SJSA1 (cell line): ENCODE measurements at places on chromosomes 1 and 21. TPM values are rescaled to one million over a fixed set of nuclear protein-coding genes. Genes with fewer than 3 reads are reported as not detected.

IPO13 gene
- total RNA-seq, result 14.3 and 25.8 TPM in 2 replicates

GRCh38 chr1:89125240-89125912, 538 bp downstream of the GBP2 start:
- no peak for DNase-seq

SELENBP1 gene
- total RNA-seq, result 21.6 and 31.1 TPM in 2 replicates

DNA sequence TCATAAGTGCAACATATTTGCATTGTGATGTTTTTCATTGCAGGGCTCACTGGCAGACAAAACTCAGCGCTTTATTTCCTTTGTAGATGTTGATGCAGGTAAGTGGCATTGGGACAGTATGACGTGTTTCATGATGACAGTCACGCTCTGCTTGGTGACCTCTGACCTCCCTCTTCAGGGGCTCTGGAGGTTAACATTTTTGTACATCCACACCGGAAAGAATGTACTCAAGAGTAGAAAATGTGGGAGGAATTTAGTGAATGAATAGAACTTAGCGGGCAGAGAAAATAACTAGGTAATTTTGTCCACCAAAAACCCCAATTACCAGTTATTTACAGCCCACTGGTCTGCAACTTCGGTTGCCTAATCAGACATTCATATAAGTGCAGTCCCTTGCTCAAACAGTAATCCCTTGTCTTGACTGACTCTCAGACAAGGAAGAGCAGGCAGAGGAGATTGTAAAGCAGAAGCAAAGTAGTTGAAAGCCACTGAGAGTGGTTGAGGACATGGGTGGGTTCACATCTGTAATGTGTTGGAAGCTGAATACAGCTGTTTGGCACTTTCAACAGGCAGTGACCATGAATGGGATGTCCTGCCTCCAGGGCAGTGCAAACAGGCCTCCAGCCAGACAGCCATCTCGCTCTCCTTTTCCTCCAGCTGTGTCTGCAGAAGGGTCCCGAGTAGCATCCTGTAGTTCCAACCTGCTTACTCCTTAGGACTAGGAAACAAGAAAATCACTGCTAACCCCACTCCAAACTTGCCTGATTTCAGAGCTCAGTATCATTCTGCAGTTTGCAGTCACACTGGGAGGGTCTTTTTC, 188.9 kb downstream of the NRIP1 start:
- no peak for DNase-seq

DNA sequence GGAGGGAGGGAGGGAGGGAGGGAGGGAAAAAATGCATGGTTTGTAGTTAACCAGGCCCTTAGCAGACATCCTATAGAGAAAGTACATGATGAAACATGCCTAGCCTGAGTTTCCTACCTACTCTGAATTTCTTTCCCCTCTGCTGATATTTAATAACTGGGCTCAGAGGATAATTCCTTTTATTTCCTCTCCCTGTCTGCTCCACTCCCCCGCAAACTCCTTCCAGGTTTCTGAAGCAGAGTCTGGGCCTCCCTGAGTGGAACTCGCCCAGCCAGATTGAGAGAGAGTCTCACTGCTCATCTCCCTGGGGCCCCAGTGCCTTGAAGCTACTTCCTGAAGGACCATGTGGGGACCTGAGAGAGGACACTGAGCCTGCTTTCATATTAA, 111.9 kb upstream of the SLC44A3 start:
- DNase-seq, result no peak

DNA sequence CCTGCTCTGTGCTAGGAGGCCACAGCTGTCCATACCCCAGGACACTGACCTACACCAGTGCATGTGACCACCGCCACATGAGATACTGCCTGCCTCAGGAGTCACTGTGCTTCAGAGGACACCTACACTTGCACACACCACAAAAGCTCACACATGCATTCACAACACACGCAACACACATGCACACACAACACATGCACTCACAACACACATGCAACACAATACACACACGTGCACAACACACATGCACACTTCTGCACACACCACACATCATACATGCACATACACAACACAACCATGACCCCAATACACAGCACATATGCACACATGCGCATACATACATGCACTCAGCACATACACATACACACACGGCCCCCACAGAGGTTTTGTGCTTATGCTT, 28.7 kb upstream of the BACE2 start:
- DNase-seq, result no peak

DNA sequence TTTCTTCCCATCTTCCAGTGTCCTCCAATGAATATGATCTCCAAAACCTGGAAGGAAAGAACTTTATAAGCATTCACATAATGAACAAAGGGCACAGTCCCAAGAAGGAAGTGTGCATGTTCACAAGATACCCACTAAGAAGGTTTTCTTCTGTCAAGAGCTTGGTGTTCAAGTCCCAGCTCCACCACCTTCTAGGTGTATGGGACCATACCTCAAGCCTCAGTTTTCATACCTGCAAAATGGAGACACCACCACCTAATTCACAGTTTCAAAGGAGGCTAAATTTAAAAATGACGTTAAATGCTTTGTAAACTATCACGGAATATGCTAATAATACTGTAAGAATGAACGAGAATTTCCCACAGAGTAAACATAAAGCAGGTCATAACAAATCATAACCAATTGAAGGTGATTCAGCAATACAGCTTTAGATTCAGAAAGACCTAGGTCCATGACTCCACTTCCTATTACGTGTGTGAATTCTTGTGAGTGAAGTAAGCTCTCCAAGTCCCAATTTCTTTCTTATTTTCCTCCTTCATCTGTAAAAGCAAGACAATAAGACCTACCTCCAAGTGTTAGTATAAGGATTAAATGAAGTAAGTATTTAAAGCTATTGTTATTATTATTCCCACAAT, 8.1 kb upstream of the KTI12 start:
- DNase-seq, result no peak

PBX1 gene
- 16.6 and 18.5 TPM in 2 replicates for total RNA-seq

DNA sequence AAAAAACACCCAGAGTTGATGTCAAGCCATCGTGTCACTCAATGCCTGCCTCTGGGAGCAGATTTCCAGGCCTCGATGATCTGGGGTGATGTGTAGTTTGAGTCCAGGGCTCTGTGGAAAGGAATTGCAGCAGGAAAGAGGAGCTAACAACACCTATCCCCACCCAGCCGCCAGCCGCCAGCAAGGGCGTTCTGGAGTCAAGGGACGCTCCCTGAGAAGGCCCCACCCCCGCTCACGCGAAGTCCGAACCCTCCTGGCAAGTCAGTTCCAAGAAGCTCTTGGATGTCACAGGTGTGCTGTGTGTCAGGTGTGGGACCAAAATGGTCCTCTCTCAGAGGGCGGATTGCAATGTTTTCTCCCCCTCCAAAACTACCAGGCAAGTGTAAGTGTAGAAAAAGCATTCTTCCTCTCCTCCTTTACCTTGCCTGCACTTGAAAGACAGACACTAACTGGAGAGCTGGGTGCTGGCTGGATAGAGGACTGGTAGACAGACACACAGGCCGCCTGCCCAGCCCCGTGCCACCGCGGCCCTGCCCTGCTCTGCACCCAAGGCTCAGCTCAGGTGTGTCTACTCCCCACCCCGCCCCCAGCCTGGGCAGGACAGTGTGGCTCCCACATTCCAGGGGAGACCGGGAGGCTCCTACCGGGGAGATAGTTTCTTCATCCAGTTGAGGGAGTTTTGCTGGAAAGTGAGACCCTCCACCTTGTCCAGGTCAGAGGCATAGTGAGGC, 8.5 kb downstream of the AGT start:
- DNase-seq, result no peak

DNA sequence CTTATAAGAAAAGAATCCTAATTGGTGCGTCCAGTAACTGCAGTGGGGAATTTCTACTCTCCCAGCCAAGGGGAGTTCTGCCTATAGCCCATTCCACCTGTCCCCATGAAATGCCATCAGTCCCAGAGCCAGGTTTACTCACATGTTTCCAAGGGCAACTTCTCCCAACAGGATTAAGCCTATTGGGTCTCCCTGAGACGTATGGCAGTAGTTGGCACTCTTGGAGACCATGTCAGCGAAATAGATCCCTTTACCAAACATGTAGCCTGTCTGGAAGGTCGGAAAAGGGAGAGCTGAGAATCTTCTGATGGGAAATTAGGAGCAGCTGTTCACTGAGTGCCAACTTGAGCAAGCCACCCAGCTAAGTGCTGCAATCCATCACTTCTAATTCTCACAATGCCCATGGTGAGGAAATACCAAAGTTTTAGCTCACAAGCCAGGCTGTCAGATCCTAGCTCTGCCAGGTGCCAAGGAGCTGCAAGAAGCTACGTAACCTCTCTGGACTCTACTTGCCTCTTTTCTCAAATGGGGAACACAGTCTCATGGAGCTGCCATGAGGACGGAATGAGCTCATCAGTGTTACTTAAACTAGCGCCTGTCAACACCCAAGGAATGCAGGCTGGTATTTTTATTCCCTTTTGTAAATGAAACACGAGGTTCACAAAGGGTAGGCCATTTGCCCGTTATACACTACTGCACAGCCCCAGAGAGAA, 43.9 kb downstream of the PARP1 start:
- no peak for DNase-seq

GRCh38 chr1:31580513-31580870, 4.2 kb downstream of the TINAGL1 start:
- DNase-seq, result no peak

- DNase-seq, result no peak
Measured at GRCh38 chr1:165603810-165604209, 27.2 kb upstream of the MGST3 start.

DNA sequence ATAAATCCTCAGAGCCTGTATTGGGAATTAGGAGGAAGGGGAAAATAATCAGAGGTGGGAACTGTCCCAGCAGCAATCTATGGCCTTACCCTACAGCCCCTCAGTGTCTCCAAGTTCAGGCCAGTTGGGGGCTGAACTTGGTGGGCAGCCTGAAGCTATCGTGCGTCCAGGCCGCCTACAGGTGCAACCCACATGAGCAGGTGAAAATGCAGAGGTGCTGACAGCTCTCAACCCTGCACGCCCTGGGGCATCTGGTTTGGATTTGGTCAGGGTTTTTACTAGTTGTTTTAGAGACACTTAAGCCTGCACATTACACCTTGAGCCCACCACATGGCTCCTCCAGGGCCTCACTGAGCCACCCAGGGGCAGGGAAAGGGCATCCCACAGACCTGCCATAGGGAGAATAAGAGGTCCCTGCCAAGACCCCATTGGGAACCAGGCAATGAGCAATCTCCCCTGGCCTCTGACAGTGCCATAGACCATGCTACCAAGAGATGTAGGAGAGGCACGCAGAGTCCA, 209.5 kb downstream of the FOXD2 start:
- DNase-seq, result no peak
